ENCODE measurements at places on chromosomes 13 and 19.

DNA sequence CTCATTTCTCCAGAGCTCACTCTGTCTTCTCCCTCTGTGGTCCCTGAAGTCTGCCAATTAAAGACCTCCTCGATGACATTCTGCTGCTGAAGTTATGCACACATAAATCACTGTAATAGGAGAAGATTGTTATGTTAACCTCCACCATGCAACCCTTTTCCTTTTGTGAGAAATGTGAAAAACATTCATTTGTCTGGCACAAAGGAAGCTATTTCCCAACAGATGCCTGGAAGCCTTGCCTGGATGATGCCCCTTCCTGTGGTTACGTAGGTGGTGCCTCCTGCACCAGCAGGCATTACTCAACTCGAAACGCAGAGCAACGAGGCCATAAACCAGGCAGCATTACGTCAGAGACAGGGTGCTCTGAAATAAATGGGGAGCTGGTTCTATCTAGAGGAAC, 327.4 kb upstream of the ZNF507 start:
- DNase-seq, result no peak

GRCh38 chr19:47161876-47162489, 31.3 kb downstream of the SAE1 start:
- DNase-seq, result no peak

GRCh38 chr13:34933349-34933748, 8.7 kb upstream of the NBEA start:
- no peak for DNase-seq

- no peak for DNase-seq
Measured at GRCh38 chr19:17645339-17645963, 42.7 kb downstream of the UNC13A start.

GRCh38 chr13:112839356-112840105, 129.5 kb upstream of the MCF2L start:
- DNase-seq, result no peak

Data from stimulated activated CD8-positive, alpha-beta memory T cell treated with anti-CD3 and anti-CD28 coated beads, Interleukin-7, amount 100 ng/mL, for 48 hours (primary cell).